ENCODE measurements at places on chromosomes 11 and 22.

- DNase-seq, result no peak
These were observed 36.8 kb downstream of the BARX2 start for GRCh38 chr11:129412494-129412893.

- DNase-seq, result no peak
These were observed 71.9 kb downstream of the MICAL2 start for GRCh38 chr11:12182302-12182675.

GRCh38 chr22:30434843-30435242 lies 9.3 kb downstream of the MTFP1 start:
- DNase-seq, result no peak

DNA sequence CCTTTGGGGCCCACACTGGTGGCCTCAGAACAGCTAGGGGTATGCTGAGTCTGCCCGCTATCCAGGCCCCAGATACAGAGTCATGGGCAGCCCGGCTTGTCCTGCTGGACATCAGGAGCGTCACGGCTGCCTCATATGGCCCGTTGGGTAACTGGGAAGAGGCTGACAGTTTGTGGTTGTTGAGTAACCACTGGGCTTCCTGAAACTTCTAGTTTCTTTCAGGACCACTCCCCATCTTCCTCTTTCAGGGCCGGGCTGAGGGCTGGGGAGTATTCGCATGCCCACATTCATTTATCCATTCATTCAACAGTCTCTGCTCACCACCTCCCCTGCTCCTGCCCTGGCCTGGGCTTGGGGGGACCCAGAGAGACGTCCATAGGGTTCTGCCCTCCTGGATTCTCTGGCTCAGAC lies 13.4 kb upstream of the P2RY2 start:
- no peak for DNase-seq

- no peak for DNase-seq
These were observed 34.1 kb downstream of the HORMAD2 start for GRCh38 chr22:30114361-30114760.

GRCh38 chr11:61910187-61911127 lies 6.9 kb downstream of the RAB3IL1 start:
- no peak for DNase-seq

DNA sequence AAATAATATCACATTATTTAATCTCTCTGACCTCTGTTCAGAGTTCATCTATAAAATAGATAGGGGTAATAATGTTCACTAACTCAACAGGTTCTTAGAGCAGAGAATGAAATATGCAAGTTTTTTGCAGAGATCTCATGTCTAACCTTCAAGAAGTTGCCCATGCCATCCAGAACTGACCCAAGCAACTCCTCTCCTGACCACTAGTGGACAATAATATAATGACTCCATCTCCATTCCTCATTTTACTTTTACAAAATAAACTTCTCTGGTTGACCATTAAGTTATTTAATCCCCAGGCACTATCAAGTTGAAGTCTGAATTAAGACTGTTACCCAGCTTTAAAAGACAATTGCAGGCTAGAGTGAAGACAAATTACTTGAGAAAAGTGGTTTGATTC lies 382.6 kb downstream of the KCNA4 start:
- DNase-seq, result no peak

DNA sequence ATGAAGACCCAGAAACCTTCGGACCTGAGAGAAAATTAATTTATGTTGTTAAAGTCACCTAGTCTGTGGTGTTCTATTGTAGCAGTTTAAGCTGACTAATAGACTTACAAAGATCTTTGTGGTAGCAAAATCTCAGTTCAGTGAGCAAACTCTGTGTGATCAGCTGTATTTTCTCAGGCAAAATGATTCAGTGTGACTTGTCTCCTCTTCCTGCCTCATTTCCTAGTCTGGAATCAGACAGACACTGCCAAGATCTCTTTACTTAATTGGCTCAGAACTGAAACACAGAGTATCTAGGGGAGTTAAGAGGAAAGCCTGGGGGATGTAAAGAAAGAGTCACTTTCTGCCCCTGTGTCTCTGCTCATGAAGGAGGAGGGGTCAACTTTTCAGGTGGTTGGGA lies 564.7 kb downstream of the KCNA4 start:
- no peak for DNase-seq

DNA sequence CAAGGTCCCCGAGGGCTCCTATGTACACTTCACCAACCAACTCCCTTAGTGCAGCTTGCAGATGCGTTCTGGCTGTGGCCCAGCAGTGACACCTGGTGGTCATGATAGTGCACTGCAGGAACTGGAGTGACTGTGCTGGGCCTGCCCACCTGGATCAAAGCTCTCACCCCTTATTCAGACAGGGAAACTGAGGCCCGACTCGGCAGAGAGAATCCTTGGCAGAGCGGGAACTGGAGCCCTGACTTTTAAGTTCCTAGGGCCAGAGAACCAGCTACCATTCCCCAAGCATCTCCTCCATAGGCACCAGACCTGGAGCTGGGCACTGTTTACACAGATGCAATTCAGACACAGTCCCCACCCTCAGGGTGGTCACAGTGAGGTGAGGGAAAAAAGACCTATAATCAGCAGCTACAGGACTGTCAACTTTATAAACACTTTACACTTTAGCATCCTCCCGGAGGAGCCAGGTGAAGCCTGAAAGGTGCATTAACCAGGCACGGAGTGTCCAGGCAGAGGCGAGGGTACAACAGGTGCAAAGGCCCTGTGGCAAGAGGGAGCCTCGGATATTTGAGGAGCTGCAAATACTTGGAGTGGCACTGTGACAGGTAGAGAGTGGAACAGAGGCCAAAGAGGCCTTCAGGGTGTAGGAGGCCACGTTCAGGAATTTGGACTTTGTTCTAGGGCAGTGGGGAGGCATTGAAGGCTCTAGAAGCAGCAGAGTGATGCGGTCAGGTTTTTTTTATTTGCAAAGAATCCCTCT lies 22.0 kb downstream of the RHBDD3 start:
- DNase-seq, result peak; percentile 57

GRCh38 chr22:47166033-47166404 lies 403.6 kb downstream of the TBC1D22A start:
- DNase-seq, result no peak

GRCh38 chr11:131137046-131137445 lies 220.8 kb upstream of the SNX19 start:
- DNase-seq, result no peak

- DNase-seq, result no peak
These were observed at the start of gene B3GAT1 for GRCh38 chr11:134412203-134413042. Gene B3GAT1 (minus strand): TSS chr11:134412242. CDS start chr11:134387659, 24,583 bp downstream.

- DNase-seq, result no peak
These were observed 28.3 kb downstream of the TSPAN18 start for GRCh38 chr11:44754876-44755555.

- peak; percentile 39 for DNase-seq
These were observed 17.3 kb downstream of the APOL2 start for GRCh38 chr22:36221799-36222751.

- no peak for DNase-seq
These were observed 51.7 kb upstream of the NUP160 start for GRCh38 chr11:47899801-47900200.

- no peak for DNase-seq
These were observed 542 bp downstream of the TSSK2 start for GRCh38 chr22:19131685-19132015.

DNA sequence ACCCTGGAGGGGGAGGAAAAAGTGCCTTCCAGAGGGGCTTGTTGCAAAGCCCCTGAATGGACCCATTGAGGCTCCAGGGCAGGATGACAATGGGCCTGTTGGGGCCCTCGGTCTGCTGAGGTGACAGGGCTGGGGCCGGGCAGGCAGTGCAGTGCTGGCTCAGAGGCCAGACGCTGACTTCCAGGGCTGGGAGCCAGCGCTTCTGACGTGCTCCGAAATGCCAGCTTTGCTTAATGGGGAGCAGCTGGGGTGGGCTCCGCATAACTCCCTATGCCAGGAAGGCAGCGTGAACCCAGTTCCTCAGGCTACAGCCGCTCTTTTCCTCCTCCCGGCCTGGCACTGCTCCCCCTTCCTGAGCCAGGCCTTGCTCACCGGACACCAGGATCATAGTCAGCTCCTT lies 17.7 kb downstream of the NAV2 start:
- no peak for DNase-seq

GRCh38 chr22:50528682-50529415 lies 963 bp downstream of the TYMP start:
- no peak for DNase-seq

DNA sequence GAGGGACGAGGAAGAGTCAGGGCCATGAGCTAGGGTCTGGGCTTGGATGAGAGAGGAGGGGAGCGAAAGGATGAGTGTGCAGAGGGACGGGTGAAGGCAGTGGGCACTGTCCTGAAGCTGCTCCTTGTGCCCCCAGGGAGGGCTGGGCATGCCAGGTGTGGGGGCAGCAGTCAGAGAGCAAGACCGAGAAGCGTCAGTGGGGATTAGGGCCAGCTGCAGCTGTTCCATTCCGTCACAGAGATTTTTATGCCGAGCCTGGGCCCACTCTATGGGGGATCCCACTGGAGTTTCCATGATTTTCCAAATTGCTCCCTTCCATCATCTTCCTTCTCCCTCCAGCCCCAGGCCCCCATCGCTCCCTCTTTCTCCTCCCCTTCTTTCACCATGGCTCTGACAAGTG lies 93.2 kb downstream of the NECTIN1 start:
- DNase-seq, result no peak

DNA sequence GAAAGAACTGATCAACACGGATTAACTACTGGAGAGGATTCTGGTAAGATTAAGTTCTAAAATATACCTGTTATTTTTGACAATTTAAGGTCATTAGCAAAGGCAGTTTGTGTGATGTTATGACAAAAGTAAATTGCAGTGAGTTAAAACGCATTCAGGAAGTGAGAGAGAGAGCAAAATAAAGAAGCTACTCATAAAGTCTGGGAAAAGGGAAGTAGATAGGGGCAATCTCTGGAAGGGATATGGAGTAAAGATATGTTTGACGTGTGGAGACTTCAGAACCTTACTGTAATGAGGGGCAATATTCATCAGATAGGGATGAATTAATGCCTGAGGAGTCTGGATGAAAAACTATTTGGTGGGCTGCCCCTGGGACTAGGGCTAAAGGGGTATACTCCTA lies 16.8 kb downstream of the OR56B4 start:
- DNase-seq, result no peak

DNA sequence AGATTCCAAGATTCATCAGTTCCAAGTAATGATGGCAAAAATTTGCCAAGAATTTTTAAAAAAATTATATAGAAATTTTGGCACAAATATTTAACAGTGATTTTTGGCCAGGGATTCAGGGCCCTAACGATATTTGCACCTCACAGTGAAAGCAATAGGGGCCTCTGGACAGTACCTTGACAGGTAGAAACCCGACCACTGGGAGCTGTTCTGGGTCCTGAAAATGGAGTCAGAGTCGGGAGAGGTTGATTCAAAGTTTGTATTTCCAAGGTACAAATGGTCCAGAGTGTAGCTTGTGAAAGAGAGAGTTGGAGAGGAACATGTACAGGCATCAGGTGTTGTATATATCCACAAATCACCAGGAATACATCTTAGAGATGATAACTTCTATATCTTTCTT lies 41.6 kb downstream of the MRGPRX2 start:
- DNase-seq, result no peak

- DNase-seq, result no peak
These were observed 17.9 kb downstream of the ART5 start for GRCh38 chr11:3623767-3624458.

GRCh38 chr11:102138670-102139069 lies 28.4 kb downstream of the YAP1 start:
- DNase-seq, result no peak

GRCh38 chr11:131302836-131303235 lies 67.6 kb upstream of the NTM start:
- no peak for DNase-seq

DNA sequence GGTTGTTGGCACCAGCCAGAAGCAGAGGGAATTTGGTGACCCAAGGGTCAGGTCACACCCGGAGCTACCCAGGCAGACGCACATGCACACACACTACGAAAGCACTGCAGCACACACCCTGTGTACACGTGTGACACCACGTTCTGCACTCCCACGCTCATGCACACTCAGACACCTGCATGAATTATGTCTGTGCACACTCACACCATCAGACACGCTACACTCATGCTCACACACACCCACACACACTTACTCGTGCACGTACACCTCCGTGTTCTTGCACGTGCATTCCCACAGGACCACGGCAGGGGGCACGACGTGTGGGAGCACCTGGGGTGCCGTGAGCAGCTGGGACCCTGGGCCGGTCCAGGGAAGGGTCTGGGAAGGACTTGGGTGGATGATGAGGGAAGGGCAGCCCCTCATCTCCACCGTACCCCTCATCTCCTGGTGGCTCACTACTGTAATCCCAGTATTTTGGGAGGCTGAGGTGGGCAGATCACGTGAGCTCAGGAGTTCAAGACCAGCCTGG lies 20.8 kb upstream of the GAL start:
- no peak for DNase-seq

All from T-helper 9 cell (primary cell).